ENCODE measurements at places on chromosomes 16 and 17. TPM values are rescaled to one million over a fixed set of nuclear protein-coding genes. Genes with fewer than 3 reads are reported as not detected.

The KRT24 gene
- not detected for total RNA-seq

The AANAT gene
- not detected for total RNA-seq

The FASN gene
- total RNA-seq: 43.4 TPM

The MT1A gene
- total RNA-seq: 2.4 TPM

The ZACN gene
- total RNA-seq: not detected

The NHERF1 gene
- 4.6 TPM for total RNA-seq

The HEATR3 gene
- total RNA-seq: 20.0 TPM

The SGSH gene
- total RNA-seq: 9.2 TPM

The TMEM88 gene
- 7.1 TPM for total RNA-seq

The GNG13 gene
- total RNA-seq: not detected

The CCDC144A gene
- total RNA-seq: under 0.01 TPM

The HSD17B2 gene
- 398 TPM for total RNA-seq

The NOG gene
- 0.65 TPM for total RNA-seq

The CRHR1 gene
- total RNA-seq: not detected

The CCL16 gene
- under 0.01 TPM for total RNA-seq

The TCAP gene
- under 0.01 TPM for total RNA-seq

The ODAD4 gene
- total RNA-seq: under 0.01 TPM

The HLF gene
- total RNA-seq: not detected

The GRAPL gene
- total RNA-seq: 108 TPM

The SYT17 gene
- total RNA-seq: 4.4 TPM

The P2RX1 gene
- total RNA-seq: not detected

The FAM171A2 gene
- 8.1 TPM for total RNA-seq

The HSF5 gene
- total RNA-seq: under 0.01 TPM

The CFDP1 gene
- total RNA-seq: 40.9 TPM

The C17orf100 gene
- 0.22 TPM for total RNA-seq

The RAB26 gene
- total RNA-seq: 0.20 TPM

The DNAAF1 gene
- total RNA-seq: under 0.01 TPM

The KRTAP2-3 gene
- not detected for total RNA-seq

The OTOP2 gene
- not detected for total RNA-seq

The SPAG9 gene
- 83.0 TPM for total RNA-seq

The KRT28 gene
- not detected for total RNA-seq

The VMO1 gene
- 0.22 TPM for total RNA-seq

The TP53TG3C gene
- total RNA-seq: not detected

The TP53TG3B gene
- total RNA-seq: not detected

The JPT2 gene
- total RNA-seq: 33.1 TPM
